B cell (primary cell): ENCODE measurements at places on chromosomes 1 and 21. TPM values are rescaled to one million over a fixed set of nuclear protein-coding genes. Genes with fewer than 3 reads are reported as not detected.

GRCh38 chr21:31426235-31426797, 82.3 kb upstream of the TIAM1 start:
- no peak for DNase-seq

Gene SPRR2A
- total RNA-seq, result not detected in 2 replicates

- no peak for DNase-seq
Measured at GRCh38 chr1:167909691-167910180, 4.2 kb downstream of the ADCY10 start.

Gene KCNK2
- not detected in 2 replicates for total RNA-seq

GRCh38 chr1:86184426-86184825, 27.9 kb upstream of the COL24A1 start:
- no peak for DNase-seq

GRCh38 chr1:68918563-68918962, 421.7 kb upstream of the DEPDC1 start:
- no peak for DNase-seq

- peak; percentile 46 for DNase-seq
Measured at GRCh38 chr1:241838897-241839296, 9.1 kb upstream of the EXO1 start.

- peak; percentile 71 for DNase-seq
Measured at GRCh38 chr1:1020000-1020404, at the start of gene AGRN. AGRN (plus strand) TSS chr1:1020120; CDS start chr1:1020173, 53 bp downstream.

Gene ACTA1
- not detected in 2 replicates for total RNA-seq

DNA sequence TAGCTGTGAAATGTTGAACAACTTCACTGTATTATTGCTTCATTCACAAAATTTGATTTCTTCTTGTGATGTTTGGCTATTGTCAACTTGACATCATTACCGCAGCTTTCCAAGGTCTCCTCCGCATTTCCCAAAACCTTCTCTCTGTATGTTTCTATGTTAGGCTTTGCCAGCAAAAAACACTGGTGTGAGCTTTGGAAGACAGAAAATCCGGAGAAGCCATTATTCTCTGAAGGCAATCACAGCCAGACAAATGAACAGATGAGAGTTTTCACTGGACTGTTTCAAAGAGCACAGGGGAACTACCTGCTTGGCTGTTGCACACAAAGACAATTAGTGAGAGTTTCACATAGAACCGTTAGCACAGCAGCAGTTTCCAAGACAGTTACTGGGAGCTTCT, 609.6 kb downstream of the BRINP3 start:
- no peak for DNase-seq

DNA sequence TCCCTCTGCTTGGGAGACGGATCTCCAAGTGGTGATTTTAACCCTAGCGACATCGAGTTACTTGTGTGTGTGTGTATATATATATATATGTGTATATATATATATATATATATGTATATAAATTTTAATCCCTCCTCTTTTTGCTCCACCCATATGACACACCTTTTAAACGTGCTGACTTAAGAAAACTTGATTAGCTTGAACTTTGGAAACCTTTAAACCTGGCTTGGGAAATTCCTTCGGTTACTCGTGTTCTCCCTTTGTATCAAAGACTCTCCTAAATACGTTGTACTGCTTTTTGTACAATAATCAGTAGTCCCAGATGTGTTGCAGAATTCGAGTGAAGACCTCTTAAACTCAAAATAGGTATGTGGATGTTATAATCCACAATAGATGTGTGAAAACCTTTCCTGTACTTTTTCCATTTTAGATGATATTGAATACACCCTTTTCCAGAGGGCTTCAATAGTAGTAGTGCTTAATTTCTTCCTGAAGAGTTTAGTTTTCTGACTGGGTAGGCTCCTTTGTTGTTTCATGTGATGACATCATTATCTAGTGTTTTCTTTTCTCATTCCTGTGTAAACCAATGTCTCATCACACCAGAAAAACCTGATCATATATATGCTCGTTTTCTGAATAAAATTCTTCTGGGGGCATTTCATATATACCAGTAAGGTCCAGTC, 1.4 kb downstream of the RNF11 start:
- no peak for DNase-seq

DNA sequence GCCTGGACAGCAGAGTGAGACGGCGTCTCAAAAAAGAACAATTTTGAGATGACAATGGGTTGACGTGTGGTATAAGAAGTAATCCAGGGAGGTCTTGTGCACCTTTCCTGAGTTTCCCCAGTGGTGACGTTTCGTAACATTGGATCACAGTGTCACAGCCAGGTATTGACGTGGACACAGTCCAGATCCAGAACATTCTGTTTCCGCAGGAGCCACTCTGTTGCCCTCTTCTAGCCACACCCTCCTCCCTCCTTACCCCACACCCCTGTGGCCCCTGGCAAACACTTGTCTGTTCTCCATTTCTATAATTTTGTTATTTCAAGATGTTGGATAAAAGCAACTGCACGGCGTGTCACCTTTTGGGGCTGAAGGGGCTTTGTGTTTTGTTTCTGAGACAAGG, 6.5 kb upstream of the TRAPPC10 start:
- no peak for DNase-seq

- DNase-seq, result no peak
Measured at GRCh38 chr1:180167721-180168467, 13.2 kb downstream of the QSOX1 start.

DNA sequence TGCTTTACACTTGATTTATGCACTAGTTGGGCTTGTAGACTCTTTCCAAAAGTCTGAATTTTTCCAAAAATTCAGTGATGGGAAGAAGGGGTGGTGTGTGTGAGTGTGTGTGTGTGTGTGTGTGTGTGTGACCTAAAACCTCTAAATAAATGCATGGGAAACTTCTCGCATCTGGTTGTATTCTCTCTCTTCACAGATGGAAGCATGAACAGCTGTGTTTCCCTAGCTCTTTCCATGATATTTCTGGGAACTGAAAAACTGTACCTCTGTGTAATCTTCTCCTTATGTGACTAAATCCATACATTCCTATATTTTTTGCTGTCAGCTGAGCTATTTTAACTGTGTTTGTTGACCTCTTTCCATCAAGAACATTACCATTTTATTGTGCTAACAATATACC, 26.2 kb upstream of the CYYR1 start:
- DNase-seq, result no peak

- DNase-seq, result no peak
Measured at GRCh38 chr1:54859700-54860391, 27.1 kb downstream of the DHCR24 start.

DNA sequence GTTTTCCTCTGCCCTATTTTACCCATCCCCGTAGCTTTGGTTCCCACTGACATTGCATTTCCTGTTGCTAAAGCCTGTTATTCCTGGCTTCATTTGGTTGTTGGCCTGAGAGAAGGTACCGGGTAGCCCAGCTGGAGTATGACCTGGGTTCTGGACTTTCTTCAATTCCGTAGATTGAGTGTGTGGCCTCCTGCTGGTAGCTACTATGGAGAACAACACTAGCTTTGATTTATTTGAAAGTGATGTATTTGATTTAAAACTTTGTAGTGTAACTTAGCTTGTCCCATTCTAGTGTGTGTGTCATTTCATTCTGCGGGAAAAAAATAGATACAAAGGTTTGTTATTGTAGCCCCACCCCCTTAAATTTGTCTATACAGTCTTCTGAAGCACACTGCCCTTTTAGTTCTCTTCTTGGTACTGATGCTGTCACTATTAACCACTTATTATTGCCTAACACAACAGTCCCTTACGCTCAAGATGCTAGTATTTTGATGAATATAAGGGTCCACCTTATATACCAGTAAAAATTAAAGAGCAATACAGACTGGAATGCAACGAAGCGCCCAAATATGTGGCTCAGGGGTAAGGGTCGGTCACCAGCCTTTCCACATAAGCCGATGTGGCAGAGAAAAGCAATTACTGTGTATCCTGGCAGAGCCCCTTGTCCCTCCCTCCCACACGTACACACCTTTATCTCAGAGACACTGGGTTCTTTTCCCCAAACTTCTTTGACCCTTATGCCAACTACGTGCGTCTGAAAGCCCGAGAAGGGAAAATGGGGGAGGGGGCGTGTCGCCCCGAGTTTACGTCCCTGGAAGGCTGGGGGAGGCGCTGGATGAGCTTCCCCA, 643 bp upstream of the MOV10 start:
- peak; percentile 56 for DNase-seq

DNA sequence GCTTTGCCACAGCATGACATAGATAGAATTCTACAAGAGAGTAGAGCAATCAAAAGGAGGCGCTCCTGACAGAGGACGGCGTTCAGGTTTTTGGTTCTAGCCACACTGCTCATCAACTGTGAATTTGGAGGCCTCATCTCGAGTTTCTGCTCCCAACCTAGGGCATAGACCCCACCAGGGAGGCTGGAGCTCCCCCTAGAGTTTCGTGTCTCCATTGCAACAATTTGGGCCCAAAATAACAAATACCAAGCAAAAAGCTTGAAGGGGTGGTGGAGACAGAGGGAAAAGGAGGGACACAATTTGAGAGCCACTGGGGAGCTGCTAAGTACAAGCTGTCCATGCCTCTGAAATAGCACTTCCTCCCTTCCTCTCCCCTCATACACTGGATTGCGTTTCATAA, 297.0 kb downstream of the GPATCH2 start:
- no peak for DNase-seq

GRCh38 chr1:35717911-35718476, 690 bp downstream of the C1orf216 start:
- DNase-seq, result peak; percentile 19

- DNase-seq, result no peak
Measured at GRCh38 chr1:110205591-110206155, 4.4 kb upstream of the KCNC4 start.

GRCh38 chr1:206792939-206793607, 20.8 kb upstream of the IL10 start:
- peak; percentile 47 for DNase-seq

GRCh38 chr1:2969845-2970291, 51.4 kb upstream of the ACTRT2 start:
- no peak for DNase-seq

DNA sequence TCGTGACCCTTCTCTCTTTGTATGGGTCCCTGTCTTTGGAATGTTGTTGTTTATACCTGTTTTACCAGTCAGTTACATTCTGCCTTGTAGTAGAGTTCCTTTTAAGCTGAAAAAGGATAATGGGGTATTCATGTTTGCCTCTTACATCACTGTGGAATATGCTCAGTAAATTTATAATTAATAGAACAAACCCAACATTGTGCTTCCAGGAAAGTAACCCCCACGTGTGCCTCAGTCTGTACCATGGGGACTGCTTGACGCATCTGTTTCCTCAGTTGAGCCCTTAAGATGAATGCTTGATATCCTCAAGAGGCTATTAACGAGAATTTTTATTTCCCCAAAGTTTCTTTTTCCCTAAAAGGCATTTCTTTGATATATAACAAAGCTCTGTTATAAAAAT, 73.4 kb downstream of the ST6GALNAC3 start:
- DNase-seq, result no peak

DNA sequence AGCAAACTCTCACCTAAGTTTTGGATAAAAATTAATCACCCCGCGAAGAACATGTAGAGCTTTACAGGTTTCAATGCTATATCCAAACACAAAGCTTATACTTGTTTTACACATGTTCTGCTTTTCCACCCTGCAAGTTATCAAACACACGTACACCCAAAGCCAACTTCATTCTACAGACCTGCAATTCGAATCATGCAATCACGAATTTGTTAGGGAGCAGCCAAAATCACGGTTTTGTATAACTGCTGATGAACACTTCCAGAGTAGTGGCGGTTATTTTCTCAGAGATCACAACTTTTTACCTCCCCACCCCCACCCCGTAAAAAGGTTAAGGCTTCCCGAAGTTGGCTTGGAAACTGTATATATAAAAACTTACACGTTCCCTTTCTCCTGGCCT, 1.4 kb downstream of the HMGN1 start:
- peak; percentile 26 for DNase-seq

- DNase-seq, result no peak
Measured at GRCh38 chr1:115908565-115909274, 67.6 kb upstream of the SLC22A15 start.

GRCh38 chr21:25313829-25314228, 293.5 kb downstream of the MRPL39 start:
- DNase-seq, result peak; percentile 58

DNA sequence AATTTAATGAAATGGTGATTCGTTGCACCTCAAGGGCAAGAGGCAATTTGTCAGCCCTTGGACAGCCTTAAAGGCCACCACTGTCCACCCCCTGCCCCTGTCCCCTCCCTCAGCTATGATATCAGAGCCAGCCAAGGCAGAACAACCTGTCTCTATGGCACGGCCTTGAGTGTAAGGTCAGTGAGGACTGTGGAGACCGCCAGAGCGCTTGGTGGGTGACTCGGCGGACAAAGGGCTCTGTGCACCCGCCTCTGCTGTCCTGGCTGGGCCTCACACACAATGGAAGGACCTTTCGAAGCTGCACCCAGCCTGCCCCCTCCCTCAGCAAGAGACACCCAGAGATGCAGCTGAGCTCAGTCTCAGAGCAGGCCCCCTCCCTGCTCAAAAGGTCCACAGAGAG, 50.6 kb downstream of the SDC3 start:
- DNase-seq, result no peak

DNA sequence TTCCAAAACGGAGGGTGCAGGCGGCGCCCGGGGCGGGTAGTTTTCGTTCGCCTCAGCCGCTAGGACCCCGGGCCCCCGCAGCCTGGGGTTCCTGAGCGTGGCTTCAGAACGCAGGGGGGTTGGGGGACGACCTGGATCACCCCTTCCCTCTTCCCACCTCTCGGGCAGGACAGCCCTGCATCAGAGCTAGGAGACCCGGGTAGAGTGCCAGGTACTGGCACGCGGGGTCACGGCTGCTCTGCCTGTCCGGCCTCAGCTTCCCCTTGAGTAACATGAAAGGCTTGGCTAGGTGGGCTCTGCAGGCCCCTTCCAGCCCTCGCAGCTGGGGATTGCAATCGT, 484 bp downstream of the DFFB start:
- DNase-seq, result no peak

GRCh38 chr1:37704966-37705365, 12.7 kb downstream of the CDCA8 start:
- no peak for DNase-seq

Gene LIPI
- not detected in 2 replicates for total RNA-seq

- no peak for DNase-seq
Measured at GRCh38 chr1:208115924-208116640, 128.1 kb downstream of the PLXNA2 start.

GRCh38 chr1:76613886-76614285, 253.4 kb upstream of the ST6GALNAC5 start:
- DNase-seq, result no peak

GRCh38 chr1:221994939-221995338, 253.1 kb upstream of the DUSP10 start:
- DNase-seq, result no peak

Gene SERPINC1
- total RNA-seq, result not detected in 2 replicates

GRCh38 chr1:212301580-212301979, 16.4 kb downstream of the PPP2R5A start:
- no peak for DNase-seq

- no peak for DNase-seq
Measured at GRCh38 chr1:150012611-150013010, 2.1 kb upstream of the OTUD7B start.
